ENCODE measurements at places on chromosomes 3 and 15.

DNA sequence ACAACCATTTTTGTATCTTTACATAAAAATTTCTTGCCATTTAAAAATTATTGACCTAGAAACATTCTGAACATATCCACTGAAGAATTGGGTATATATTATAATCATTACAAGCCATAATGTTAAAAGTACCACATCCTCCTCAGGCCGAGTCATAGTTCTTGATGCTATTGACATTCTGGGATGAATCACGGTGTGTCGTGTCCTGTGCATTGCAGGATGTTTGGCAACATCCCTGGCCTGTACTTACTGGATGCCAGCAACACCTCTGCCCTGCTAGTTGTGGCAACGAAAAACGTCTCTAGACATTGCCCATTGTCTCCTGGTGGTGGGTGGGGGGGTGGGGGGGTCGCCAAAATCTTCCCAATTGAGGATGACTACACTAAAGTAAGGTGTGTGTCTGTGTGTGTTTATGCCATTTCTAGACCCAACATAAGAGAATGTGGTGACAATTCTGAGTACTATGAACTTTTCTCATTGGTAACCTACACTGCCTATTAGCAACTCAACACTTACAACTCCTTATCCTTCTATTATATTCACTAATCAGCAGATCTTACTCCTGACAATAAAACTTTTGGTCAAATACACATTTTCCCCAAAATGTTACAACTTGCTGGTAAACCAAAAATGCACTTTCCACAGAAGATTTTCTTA is 471.6 kb downstream of the FOXP1 start:
- no peak for DNase-seq

DNA sequence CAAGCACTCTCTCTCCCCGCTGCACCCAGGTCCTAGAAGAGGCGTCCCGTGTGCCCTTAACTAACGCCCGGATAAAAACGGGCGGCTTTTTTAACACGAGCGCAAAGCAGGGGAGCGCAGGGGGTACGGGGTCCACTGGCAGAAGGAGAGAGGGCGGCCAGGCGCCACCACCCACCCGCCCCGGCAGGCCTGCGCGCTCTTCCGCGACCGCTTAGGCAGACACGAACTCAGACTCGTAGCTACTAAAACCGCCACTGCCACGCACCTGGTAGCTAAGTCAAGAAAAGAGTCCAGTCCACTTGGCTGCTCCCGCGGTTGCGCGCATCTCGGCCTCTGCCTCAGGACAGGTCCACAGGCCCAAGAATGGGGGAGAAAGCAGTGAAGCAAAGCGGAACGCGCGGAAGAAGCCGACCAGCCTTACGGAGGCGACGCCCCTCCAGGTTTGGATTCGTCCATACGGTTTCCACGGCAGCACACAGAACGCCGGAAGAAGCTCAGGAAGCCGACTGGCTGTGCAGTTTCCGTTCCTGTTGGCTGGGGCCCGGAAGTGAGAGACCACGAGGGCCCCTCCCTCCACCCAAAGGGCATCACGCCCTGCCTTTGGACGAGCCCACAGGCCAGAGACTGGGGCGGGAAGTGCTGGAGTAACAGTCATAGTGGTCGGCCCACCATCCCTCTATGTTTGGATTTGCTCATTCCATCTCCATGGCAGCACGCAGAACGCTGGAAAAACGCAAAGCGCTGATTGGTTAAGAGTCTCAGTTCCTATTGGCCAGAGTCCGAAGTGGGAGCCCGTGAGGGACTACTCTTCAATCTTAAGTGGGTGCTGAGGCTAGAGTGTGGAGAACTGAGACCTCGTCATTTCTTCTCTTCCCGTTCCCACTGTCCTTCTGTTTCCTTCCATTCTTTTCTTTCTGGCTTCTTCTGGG is at the start of gene ULK4:
Gene ULK4 (minus strand): TSS at position 353 of the 929 bp plus-strand sequence. CDS start 7,344 bp downstream, outside the sequence.
- peak; percentile 99 for DNase-seq

GRCh38 chr3:157170861-157171260 is 10.9 kb upstream of the CCNL1 start:
- DNase-seq: no peak

DNA sequence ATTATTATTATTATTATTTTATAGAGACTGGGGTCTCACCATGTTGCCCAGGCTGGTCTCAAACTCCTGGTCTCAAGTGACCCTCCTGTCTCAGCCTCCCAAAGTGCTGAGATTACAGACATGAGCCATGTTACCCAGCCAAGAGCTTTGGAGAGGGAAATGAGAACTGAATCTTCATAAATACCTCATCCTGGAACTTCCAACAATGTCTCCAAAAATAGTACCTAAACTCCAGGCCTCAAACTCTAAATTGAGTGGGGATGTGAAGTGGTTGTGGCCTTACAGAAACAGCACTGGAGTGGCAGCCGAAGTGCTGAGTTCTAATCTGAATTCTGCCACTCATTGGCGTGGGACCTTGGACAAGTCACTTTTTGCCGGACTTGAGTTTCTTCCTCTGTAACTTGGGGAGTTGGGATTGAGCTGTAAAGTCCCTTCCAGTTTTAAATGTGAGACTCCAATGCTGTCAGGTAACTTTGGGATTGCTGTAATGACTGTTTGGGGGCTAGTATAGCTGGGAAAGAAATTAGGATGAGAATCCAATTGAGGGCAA is 10.0 kb upstream of the SRP14 start:
- DNase-seq: no peak

DNA sequence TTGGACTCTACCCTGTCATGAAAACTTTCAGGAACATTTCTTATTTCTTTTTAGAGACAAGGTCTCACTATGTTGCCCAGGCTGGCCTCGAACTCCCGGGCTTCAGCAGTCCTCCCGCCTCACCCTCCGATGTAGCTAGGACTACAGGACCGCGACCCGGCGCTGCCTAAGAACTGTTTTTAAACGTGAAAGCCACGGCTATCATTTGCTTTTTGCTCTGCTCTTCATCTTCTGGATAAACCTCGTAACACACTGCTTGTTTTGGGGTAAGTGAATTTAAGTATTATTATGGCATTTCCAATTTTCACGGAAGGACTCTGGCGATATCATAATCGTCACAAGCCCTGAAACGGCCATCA is 14.3 kb upstream of the CCNL1 start:
- peak; percentile 83 for DNase-seq

DNA sequence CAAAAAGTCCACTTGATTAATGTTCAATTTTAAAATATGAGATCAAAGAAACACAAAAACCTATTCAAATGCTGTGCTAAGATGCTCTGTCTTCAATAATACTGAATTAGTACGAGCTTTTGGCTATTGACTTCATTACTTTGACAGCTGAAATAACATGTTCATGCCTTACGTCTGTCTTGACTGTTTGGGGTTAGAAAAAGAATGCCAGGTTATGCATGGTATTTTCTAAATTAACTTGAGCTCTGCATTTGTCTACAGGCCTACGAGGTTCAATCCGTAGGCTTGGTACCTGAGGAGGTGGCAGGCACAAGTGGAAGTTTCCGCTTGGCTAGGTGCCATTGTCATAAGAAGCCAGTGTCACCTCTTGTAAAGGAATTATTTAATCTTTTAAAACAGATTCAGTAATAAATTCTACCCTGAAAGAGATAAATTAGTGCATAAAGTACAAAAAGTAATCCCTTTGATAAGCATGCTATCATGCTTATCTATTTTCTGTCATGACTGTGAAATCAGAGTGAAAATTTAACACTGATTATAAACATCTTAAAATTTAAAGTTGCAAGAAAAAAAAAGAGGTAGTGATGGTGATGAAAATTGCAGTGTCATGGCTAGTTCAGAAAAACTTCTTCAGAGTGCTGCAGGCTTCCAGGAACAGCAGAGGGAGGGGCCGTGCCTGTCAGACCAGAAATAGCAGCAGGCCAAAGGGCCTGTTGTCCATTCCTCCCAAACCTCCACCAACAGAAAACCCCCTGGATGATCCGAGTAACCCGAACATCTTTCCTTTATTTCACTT is 115.7 kb downstream of the ARRDC4 start:
- DNase-seq: no peak

GRCh38 chr15:29473621-29474105 is 204.0 kb upstream of the NSMCE3 start:
- DNase-seq: no peak

DNA sequence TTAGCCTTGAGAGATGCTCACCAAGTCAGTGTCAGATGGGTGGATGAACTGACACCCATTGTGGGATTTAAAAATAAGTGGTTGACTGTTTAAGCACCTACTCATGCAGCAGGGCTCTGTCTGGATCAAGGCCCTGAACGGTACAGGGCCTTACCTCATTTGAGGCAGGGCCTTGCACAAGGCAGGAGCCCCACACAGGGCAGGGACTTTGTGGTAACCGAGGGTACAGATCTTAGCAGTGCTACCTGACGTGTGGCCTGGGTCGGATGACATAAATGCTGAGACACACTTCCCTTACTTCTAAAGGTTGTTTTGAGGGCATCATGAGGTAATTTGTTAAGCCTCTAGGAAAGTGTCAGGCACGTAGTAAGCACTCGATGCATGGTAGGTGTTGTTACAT is 59.5 kb upstream of the PLXNA1 start:
- no peak for DNase-seq

DNA sequence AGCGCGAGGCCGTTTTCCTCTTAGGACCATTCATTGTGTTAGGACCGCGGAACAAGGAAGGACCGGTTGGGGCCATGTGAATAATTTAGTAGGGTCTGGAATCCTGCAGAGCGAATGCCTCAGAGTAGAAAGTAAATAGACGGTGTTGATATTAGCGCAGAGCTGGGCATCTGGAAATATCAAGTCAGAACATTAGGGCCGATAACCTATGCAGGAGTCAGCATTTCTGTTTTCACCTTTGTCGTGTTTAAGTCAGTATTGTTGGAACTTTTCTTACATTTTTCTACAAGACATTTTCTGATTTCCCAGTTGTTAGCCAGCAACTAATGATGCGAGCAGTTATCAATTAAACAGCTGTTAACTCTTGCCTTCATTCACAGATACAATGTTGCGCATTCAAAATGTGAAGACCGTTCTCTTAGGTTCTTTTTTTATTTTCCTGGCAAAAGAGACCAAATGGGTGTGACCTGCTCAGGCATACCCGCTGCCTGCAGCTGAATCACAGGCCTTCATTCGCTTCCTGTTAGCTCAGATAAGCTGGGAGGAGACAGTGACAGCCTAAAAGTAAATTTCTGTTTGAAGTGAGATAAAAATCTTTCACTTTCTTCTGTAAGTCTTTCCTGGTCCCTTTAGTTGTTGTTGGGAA is 966 bp upstream of the PKM start:
- no peak for DNase-seq
